Activated naive CD4-positive, alpha-beta T cell treated with anti-CD3 and anti-CD28 coated beads, Interleukin-2, amount 10 ng/mL, durations not matched to agents 7 days and 5 days (primary cell): ENCODE measurements at places on chromosomes 12 and 14.

DNA sequence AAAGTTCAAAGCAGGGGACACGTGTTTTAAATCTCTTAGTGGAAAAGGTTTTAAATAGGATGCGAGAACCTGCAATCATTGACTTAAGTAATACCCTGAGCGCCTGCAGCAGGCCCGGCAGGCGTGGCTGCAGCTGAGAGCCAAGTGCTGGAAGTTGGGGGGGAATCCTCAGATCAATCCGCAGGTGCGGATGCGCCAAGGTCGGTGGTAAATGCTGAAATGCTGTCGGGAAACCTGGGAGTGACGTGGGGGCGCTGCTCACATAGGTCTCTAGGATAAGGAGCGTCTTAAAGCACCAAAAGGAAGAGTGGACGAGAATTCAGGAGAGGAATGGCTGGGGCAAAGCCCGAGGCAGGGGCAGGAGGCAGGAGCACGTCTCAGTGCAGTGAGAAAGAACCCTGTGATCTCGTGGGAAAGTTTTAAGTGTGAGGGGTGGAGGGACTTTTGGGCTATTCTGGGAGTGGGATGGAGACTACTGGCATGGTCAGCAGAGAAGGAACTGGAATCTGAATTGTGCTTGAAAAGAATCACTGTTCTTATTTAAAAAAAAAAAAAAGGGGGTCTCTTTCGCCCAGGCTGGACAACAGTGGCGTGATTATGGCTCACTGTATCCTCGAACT is 883 bp upstream of the CDCA4 start:
- peaks cover 26% of the 10 kb centered on the region for H3K36me3 ChIP-seq
- peak overlapping the region; percentile 74 for H3K27ac ChIP-seq
- peak; percentile 63 for DNase-seq
- H3K27me3 ChIP-seq, result no peaks in the 10 kb centered on the region
- H3K4me3 ChIP-seq, result peak overlapping the region; percentile 79

GRCh38 chr12:34290381-34290995 is 268.2 kb downstream of the ALG10 start:
- H3K4me1 ChIP-seq, result no peaks in the 10 kb centered on the region
- no peak overlapping the region for H3K4me3 ChIP-seq
- no peaks in the 10 kb centered on the region for H3K27me3 ChIP-seq
- no peak for DNase-seq
- no peak overlapping the region for H3K27ac ChIP-seq

DNA sequence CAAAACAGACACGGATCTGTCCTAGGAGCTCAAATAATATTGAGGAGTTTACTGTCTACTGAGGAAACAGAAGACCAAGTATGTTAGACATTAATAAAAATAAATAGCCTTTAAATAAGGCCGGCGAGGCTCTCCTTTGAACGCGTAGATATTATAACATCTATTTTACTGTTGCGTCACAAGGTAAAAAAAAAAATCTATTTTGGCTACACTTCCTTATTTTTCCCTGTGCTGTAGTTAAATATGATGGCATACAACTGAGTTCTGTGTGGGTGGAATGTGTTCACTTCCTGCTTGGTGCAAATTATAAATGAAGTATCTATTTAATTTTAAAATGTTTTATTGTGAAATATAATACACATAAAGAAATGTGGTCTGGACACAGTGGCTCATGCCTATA is 17.2 kb upstream of the RAD52 start:
- peaks cover 3% of the 10 kb centered on the region for H3K27me3 ChIP-seq
- H3K36me3 ChIP-seq, result no peaks in the 10 kb centered on the region
- DNase-seq, result no peak
- no peaks in the 10 kb centered on the region for H3K4me1 ChIP-seq
- H3K4me3 ChIP-seq, result no peak overlapping the region
- H3K27ac ChIP-seq, result no peak overlapping the region

GRCh38 chr12:5197131-5197530 is 153.5 kb downstream of the KCNA5 start:
- no peak overlapping the region for H3K4me3 ChIP-seq
- no peak overlapping the region for H3K27ac ChIP-seq
- H3K4me1 ChIP-seq, result no peaks in the 10 kb centered on the region

GRCh38 chr12:39830171-39830570 is 210.6 kb upstream of the ABCD2 start:
- no peaks in the 10 kb centered on the region for H3K4me1 ChIP-seq
- no peaks in the 10 kb centered on the region for H3K27me3 ChIP-seq
- H3K27ac ChIP-seq, result no peak overlapping the region
- H3K4me3 ChIP-seq, result no peak overlapping the region
- H3K36me3 ChIP-seq, result no peaks in the 10 kb centered on the region
- no peak for DNase-seq

GRCh38 chr12:132578118-132578517 is 32.3 kb downstream of the LRCOL1 start:
- H3K36me3 ChIP-seq, result peaks cover 5% of the 10 kb centered on the region
- DNase-seq, result no peak
- no peaks in the 10 kb centered on the region for H3K4me1 ChIP-seq

- H3K36me3 ChIP-seq, result peaks cover 78% of the 10 kb centered on the region
Measured at GRCh38 chr12:4293966-4294505, 20.5 kb downstream of the CCND2 start.

DNA sequence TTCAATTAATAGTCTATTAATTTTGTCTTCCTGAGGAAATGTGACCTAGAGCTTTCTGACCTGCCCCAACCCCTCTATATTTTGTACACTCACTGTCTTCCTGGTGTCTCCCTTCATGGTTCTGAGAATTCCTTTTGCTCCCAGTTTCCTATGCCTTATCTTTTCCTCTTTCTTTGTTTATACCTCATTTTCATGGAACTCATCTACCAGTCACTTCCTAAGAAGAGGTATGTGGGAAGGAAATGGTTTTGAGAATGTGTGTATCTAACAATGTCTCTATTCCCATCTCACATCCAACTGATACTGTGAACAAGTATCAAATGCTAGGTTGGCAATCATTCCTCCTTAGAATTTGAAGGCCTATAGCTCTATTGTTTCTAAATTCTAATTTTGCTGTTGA is 245.1 kb upstream of the EGLN3 start:
- H3K4me3 ChIP-seq, result no peak overlapping the region
- no peak for DNase-seq
- H3K27me3 ChIP-seq, result peaks cover 8% of the 10 kb centered on the region

GRCh38 chr14:20671597-20672283 is 12.6 kb upstream of the RNASE4 start:
- peaks cover 23% of the 10 kb centered on the region for H3K4me1 ChIP-seq
- DNase-seq, result no peak
- no peak overlapping the region for H3K27ac ChIP-seq
- no peak overlapping the region for H3K4me3 ChIP-seq

- no peak overlapping the region for H3K4me3 ChIP-seq
- H3K36me3 ChIP-seq, result peaks cover 11% of the 10 kb centered on the region
- H3K4me1 ChIP-seq, result no peaks in the 10 kb centered on the region
- no peak for DNase-seq
- no peak overlapping the region for H3K27ac ChIP-seq
Measured at GRCh38 chr12:53659011-53659551, 16.8 kb downstream of the ATP5MC2 start.

DNA sequence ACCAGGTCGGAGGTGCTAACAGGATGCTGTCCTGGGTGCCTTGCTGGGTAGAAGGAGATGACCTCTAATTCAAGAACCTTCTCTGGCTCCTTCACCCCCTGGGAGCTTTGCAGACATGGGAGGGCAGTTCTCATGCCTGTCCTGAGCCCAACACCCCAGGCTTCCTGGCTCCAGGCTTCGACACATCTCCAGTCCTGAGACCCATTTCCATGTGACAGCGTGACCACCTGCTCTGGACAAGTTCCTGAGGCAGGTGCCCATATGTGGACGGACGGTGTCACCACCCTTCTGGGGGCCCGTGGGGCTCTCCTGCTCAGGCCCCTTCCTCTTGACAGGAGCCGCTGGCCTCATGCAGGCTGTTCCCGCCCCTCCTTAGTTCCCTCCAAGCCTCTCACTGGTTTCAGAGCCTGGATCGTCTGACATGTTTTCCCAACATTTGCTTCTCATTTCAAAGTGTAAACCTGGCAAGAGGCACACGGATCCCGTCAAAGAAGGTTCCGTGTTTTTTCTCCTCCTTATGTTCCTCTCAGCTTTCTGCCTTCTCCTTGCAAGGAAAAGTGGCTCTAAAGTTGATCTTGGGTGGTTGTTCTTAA is 291.9 kb upstream of the RTL1 start:
- no peak for DNase-seq
- no peaks in the 10 kb centered on the region for H3K36me3 ChIP-seq
- H3K27ac ChIP-seq, result no peak overlapping the region
- no peaks in the 10 kb centered on the region for H3K4me1 ChIP-seq
- no peaks in the 10 kb centered on the region for H3K27me3 ChIP-seq

- no peaks in the 10 kb centered on the region for H3K27me3 ChIP-seq
- no peak overlapping the region for H3K4me3 ChIP-seq
- peaks cover 30% of the 10 kb centered on the region for H3K4me1 ChIP-seq
- no peak overlapping the region for H3K27ac ChIP-seq
- peak; percentile 13 for DNase-seq
Measured at GRCh38 chr12:131946757-131947156, 3.0 kb upstream of the EP400 start.

- no peak overlapping the region for H3K4me3 ChIP-seq
- H3K27ac ChIP-seq, result no peak overlapping the region
- H3K36me3 ChIP-seq, result no peaks in the 10 kb centered on the region
- DNase-seq, result no peak
- H3K27me3 ChIP-seq, result no peaks in the 10 kb centered on the region
Measured at GRCh38 chr12:41514907-41515306, 326.8 kb downstream of the PDZRN4 start.

- H3K4me3 ChIP-seq, result peak overlapping the region; percentile 31
- no peak for DNase-seq
- H3K4me1 ChIP-seq, result no peaks in the 10 kb centered on the region
Measured at GRCh38 chr14:22469538-22470303, 119.3 kb downstream of the DAD1 start.

GRCh38 chr12:106107566-106107965 is 31.2 kb downstream of the NUAK1 start:
- DNase-seq, result no peak
- no peak overlapping the region for H3K27ac ChIP-seq
- H3K36me3 ChIP-seq, result no peaks in the 10 kb centered on the region
- no peaks in the 10 kb centered on the region for H3K4me1 ChIP-seq
- H3K27me3 ChIP-seq, result peaks cover 22% of the 10 kb centered on the region
- no peak overlapping the region for H3K4me3 ChIP-seq

DNA sequence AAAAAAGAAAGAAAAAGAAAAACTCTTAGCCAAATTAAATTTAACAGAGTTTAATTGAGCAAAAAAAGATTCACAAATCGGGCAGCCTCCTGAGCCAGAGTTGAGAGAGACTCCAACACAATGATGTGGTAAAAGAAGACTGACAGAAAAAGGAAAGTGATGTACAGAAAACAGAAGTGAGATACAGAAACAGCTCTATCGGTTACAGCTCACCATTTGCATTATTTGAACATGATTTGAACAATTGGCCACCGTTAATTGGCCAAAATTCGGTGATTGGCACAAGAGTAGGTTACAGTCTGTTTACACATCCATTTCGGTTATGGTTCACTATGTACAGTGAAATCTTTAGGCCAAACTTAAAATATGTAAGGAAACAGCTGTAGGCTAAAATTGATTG is 117.7 kb downstream of the SPTSSA start:
- H3K36me3 ChIP-seq, result no peaks in the 10 kb centered on the region
- no peak overlapping the region for H3K4me3 ChIP-seq
- no peak overlapping the region for H3K27ac ChIP-seq
- no peaks in the 10 kb centered on the region for H3K27me3 ChIP-seq
- no peak for DNase-seq

DNA sequence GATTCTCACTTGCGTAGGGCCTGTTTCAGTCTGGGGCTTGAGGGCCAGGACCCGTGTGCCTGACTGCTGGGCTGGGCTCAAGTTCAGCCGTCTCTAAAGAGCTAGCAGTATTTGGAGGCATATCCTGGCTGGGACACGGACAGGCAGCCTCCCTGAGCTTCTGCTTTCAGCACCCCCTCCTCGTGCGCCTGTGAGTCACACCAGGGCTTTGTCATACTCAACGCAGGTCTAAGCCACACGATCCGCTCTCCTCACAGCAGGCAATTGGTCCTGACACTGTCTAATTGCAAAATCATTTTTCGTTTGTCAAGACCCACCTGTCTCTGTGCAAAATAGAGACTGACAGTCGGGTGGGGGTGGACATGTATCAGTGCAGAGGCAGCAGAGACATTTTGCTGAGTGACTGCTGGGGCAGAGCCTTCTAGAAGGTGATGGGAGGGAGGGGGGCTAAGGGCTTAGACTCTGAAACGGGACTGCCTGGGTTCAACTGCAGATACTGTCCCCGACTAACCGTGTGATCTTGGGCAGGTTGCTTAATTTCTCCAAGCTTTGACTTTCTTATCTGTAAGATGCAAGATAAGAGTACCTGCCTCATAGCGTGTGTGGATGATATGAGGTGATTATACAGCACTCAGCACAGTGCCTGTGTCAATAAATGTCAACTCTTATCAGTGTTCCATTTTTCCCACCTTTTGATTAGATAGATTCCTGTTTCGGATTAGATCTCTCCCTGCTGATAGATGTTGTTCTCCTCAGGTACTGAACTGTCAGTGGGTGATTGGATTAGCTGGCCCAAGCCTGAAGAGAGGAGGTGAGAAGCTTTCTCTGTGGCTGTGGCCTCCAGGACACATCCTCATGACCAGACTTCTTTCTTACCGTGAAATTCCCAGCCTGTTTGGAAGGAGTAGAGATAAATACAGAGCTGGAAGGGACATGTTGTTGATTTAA is 53.1 kb downstream of the KCNA1 start:
- H3K4me1 ChIP-seq, result no peaks in the 10 kb centered on the region
- no peak for DNase-seq
- H3K36me3 ChIP-seq, result no peaks in the 10 kb centered on the region

DNA sequence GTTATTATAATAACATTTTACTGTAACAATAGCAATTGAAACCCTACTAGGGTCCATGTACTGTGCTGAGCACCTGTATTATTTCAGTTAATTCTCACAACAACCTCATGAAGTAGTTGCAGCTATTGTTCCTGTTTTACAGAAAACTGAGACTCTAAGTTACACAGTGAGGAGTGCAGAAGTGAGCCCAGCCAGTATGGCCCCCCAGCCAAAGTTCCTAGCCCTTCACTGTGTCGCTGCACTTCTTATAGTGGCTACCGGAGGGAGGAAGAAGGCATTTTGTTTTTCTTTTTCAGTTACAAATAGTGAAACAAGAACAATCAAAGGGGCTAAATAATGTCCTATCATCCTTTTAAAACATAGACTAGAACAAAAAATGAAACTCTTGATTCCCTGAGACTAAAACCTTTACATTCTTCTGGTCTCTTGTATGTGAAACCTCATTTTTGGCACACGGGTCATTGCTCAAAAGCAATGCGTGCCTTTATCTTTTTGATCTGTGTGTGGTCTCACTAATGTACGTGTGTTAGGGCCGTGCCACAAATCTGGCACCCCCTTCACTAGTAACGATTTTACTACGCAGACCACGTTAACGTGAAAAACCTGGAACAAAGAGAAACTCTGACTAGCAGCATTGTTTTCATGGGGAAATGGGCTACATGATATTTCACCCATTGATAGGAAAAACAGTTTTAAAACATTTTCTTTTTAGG is 88.7 kb downstream of the LLPH start:
- H3K4me1 ChIP-seq, result no peaks in the 10 kb centered on the region
- no peaks in the 10 kb centered on the region for H3K36me3 ChIP-seq
- no peak for DNase-seq

DNA sequence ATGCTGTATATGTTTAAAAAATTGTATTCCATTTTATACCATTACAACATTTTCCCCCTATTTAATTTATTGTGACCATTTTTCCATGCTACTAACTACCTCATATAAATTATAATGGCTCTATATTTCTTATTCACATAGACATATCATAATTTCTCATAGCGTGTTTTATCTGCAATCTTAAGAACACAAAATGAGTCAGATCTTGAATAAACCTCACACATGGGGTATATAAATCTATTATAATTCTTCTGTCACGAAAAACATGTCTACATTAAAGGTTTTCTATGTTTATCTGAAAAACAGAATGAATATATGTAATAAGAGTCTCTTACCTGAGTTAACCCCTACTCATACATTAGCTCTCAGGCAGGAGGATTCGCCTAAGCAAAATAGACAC is 50.5 kb upstream of the ERGIC2 start:
- no peaks in the 10 kb centered on the region for H3K36me3 ChIP-seq
- no peak overlapping the region for H3K27ac ChIP-seq
